Central memory CD4-positive, alpha-beta T cell (primary cell): ENCODE measurements at places on chromosomes 13 and 19.

DNA sequence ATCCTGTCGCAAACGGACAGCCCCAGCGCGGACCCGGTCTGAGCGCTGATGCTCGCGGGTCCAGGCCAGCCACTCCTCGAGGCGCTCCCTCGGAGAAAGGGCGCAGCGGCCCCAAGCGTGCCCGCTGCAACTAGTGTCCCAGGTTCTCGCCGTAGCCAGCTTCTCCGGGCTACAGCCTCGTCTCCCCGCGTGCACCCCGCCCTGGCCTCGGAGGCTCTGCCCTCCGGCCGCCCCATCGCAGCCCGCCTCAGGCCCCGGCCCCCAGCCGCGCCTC is 487 bp downstream of the FLT1 start:
- DNase-seq, result no peak

DNA sequence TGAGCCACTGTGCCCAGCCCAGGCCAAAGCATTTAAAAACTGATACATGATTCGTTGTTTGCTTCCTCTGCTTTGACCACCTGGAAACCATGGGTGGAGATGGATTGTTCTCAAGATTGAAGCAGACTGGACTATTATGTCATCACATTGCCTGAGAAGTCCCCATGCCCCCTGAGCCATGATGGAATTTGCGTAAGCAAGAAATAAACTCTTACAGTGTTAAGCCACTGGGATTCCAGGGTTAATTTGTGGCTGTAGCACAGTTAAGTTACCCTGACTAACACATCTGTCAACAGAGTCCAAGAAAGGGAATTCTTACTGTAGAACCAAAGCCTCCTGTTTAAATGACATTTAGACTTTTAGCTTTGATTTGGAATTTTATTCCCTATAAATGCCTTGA is 19.4 kb upstream of the DHRS12 start:
- no peak for DNase-seq

DNA sequence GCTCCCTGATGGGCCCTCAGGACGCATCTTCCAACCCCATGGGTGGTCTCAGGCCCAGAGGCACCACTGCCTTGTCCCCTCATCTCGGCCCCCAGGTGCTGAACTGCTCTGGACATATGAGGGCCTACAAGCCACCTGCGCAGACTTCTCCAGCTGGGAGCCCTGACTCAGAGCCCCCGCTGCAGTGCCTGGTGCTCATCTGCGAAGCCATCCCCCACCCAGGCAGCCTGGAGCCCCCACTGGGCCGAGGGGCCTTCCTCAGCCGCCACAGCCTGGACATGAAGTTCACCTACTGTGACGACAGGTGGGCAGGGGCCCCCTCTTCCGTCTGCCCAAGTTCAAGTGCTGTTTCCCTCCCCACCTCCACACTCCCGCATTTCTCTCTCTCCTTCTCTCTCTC is 12.2 kb downstream of the HIF3A start:
- DNase-seq, result no peak

DNA sequence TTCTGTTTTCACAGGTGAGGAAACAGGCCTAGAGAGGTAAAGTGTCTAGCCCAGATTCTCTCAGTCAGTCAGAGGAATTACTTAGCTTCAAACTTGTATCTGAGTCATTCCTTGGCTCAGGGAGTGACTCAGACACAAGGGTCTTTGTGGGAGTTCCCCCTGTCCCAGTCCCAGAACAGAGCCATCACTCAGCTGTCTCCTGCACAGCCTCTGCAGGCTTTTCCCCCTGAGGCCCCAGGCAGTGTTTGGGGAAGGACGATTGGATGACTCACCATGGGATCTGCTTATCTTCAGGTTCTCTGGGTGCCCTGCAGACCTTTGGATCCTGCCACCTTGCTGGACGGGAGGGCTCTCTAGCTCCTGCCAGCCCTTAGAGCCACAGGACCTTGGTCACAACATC is 13.2 kb downstream of the ZNF793 start:
- DNase-seq, result no peak
